ENCODE measurements at places on chromosomes 7 and 10.
A peak's percentile ranks its signal among the peaks of the same experiment; 100 is the strongest.

- no peak for DNase-seq
Measured at GRCh38 chr10:72738486-72738885, 46.5 kb downstream of the MCU start.

DNA sequence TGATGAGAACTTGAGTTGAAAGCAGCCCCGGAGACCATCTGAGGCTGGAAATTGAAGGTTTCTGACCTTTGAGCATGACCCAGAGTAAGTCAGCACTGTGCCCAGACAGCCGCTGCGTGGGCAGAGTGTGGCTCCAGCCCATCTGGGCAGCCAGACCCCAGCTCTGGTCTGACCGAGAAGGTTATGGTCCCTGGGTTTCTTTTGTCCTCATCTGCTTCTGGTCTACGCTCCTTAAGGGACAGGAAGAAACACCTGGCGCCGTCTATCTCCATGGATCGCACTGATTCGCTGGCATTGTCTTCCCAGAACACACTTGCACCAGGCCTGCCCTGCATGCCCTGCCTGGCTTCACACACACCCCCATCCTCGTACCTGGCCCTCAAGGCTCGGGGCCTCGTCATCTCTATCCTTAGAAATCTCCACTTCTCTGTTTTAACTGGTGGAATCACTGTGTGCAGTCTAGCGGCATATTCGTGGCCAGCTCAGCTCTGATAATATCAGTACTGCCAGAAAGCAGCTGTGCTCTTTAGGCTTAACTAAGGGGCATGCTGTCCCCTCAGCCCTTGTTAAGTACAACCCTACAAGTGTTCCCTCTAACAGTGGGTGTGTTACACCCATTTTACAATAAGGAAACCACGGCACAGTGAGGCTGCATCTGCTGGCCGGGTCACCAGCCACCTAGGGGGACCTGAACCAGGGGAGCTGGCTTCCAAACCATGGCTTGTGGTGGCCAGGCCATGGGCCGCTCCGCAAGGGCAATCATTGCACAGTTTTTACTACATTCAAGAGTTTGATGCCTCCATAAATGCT, 127.7 kb downstream of the ADCY1 start:
- DNase-seq, result no peak

DNA sequence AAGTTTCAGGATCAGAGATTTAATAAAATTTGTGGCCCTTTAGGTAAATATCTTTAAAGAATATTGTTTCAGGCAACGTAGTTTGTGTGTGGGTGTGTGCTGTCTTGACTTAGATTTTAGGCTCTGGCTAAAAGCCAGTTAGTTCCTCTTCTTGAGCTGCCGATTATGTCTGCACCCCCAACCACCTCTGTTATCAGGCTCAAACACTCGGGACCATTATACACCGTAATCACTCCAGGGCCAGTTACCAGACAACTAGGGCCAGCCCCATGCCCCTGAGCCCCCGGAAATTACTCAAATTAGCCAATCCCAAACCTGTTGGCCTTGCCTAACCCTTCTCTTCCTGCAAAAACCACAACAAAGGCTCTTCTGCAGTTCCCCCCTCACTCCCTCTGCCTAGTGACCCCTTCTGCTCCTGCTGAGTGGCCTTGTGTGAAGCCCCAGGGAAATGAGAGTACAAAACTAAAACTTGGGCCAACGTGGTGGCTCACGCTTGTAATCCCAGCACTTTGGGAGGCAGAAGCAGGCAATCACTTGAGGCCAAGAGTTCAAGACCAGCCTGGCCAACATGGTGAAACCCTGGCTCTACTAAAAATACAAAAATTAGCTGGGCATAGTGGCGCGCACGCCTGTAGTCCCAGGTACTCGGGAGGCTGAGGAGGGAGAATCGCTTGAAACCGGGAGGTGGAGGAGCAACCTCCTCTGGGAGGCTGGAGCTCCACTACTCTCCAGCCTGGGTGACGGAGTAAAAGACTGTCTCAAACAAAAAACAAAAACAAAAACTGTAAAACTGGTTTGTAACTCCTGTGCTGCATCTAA, 9.2 kb upstream of the HNRNPF start:
- peak; percentile 25 for DNase-seq

DNA sequence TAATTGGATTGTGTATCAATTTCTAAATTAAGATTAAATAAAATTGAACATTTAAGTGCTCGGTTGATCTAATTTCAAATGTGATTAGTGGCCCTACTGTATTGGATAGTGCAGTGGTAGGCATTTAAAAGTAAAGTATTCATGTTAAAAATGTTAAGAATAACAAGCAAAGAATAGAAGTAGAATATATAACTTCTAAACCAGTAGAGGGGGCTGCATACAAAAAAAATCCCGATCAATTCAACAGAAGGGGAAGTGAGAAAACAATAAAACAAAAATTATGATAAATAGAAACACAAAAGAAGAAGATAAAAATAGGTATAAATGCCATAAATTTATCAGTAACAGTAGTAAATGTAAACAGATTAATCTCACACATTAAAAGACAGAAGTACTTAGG, 24.9 kb upstream of the WDFY4 start:
- no peak for DNase-seq

DNA sequence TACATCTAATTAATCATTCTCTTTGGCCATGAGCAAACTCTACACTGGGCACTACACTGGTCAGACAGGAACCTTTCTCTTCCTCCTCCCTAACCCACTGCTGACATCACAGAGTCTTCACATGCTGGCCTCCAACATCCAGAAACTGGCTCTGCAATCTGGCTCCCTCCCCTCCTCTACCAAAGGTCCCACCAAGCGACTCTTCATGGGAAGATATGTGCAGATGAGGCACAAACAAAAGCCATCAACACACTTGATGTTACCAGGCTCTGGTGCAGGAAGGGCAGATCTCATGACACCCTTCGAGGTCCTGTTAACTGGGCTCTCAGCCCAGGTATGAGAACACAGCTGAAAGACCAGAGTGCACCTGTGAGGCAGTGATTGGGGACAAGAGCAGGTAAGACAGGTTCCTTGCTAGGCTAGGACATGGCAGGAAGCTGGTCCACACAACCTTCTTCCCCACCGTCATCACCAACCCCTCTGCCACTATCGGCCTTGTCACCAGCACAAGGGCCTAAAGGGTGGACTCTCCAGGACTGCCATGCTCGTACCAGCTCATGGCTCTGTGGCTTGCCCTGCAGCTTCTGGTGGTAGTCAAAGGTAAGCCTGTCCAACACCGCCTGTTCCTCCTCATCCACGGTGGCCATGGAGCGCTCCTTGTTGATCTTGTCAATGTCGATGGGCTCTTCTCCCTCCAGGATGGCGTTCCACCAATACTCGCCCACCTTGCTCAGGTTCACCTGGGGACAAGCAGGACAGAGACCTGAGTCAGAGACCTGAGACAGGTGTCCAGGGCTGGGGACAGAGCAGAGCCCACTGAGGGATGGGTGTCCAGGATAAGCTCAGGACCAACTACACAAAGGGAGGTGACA, 66.6 kb upstream of the CAMK2B start:
- DNase-seq, result no peak

All from effector CD8-positive, alpha-beta T cell (primary cell).